ENCODE measurements at places on chromosomes 11 and 22. TPM values are rescaled to one million over a fixed set of nuclear protein-coding genes. Genes with fewer than 3 reads are reported as not detected.

The CRYBB1 gene
- total RNA-seq = not detected

The OSBP gene
- 21.2 TPM for total RNA-seq

The NPAS4 gene
- not detected for total RNA-seq

The APLP2 gene
- total RNA-seq = 399 TPM

The MFRP gene
- total RNA-seq = not detected

The NAALAD2 gene
- total RNA-seq = not detected

The TRAF6 gene
- total RNA-seq = 6.8 TPM

The CDC45 gene
- total RNA-seq = 13.1 TPM

The PKNOX2 gene
- not detected for total RNA-seq

The KIF18A gene
- total RNA-seq = 8.5 TPM

The ART5 gene
- total RNA-seq = not detected

The OR8G5 gene
- total RNA-seq = not detected

The EHF gene
- total RNA-seq = 29.1 TPM

The PRR33 gene
- total RNA-seq = not detected

The SLC16A8 gene
- total RNA-seq = not detected

The TMEM191B gene
- total RNA-seq = not detected

The UBQLNL gene
- total RNA-seq = not detected

The CNGA4 gene
- total RNA-seq = not detected

The APOC3 gene
- not detected for total RNA-seq

The HEPN1 gene
- not detected for total RNA-seq

The CADM1 gene
- total RNA-seq = 25.5 TPM

The PVALB gene
- not detected for total RNA-seq

The CAPN5 gene
- total RNA-seq = 0.57 TPM

The USP28 gene
- 26.2 TPM for total RNA-seq

The GAL gene
- total RNA-seq = 6.1 TPM

The APOL3 gene
- 1.4 TPM for total RNA-seq

All from hair follicular keratinocyte (primary cell).